CD4-positive, alpha-beta memory T cell (primary cell): ENCODE measurements at places on chromosomes 1 and 21. TPM values are rescaled to one million over a fixed set of nuclear protein-coding genes. Genes with fewer than 3 reads are reported as not detected.

DNA sequence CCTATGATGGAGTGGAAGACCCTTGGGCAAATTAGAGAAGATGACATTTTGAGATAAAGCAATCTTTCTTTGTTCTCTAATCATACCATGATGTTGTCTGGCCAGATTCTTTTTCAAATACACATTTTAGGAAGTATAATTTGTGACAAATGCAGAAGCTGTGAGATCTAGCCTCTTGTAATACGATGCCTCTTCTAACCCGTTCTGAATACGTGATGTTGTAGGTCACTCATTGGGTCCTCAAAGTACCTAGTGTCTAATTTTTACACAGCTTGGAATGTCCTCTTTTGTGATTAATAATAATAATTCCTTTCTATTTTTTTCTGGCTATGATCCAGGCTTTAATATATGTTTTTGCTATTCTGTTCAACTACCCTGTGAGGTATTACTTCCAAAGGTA, 502.7 kb downstream of the NUF2 start:
- H3K4me1 ChIP-seq: no peaks in the 10 kb centered on the region
- DNase-seq: no peak
- no peaks in the 10 kb centered on the region for H3K36me3 ChIP-seq

- no peaks in the 10 kb centered on the region for H3K36me3 ChIP-seq
- H3K27me3 ChIP-seq: no peaks in the 10 kb centered on the region
- DNase-seq: no peak
Measured at GRCh38 chr1:27526569-27527222, 36.7 kb upstream of the WASF2 start.

DNA sequence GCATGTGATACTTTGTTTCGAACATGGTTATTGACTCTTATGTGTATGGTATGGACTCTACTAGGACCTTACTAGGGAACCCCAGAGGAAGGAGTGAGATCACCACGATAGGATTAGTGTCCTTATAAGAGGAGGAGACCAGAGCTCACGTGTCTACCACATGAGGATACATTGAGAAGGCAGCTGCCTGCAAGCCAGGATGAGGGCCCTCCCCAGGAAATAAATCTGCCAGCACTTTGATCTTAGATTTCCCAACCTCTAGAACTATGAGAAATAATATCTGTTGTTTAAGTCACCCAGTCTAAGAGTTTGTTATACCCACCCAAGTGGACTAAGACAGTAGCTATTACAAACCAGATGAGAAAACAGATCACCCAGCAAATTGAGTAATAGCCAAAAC, 559.3 kb upstream of the USP24 start:
- H3K36me3 ChIP-seq: no peaks in the 10 kb centered on the region
- H3K4me3 ChIP-seq: no peak overlapping the region
- no peak for DNase-seq
- H3K27me3 ChIP-seq: no peaks in the 10 kb centered on the region
- no peak overlapping the region for H3K27ac ChIP-seq

- H3K4me1 ChIP-seq: peaks cover 28% of the 10 kb centered on the region
- no peak for DNase-seq
- no peaks in the 10 kb centered on the region for H3K36me3 ChIP-seq
- no peak overlapping the region for H3K27ac ChIP-seq
- H3K4me3 ChIP-seq: no peak overlapping the region
Measured at GRCh38 chr1:230188826-230189225, 121.8 kb downstream of the GALNT2 start.

- no peaks in the 10 kb centered on the region for H3K27me3 ChIP-seq
- H3K4me1 ChIP-seq: no peaks in the 10 kb centered on the region
- DNase-seq: no peak
- no peak overlapping the region for H3K4me3 ChIP-seq
- H3K36me3 ChIP-seq: peaks cover 4% of the 10 kb centered on the region
Measured at GRCh38 chr21:44958471-44959191, 18.8 kb downstream of the SLX9 start.

DNA sequence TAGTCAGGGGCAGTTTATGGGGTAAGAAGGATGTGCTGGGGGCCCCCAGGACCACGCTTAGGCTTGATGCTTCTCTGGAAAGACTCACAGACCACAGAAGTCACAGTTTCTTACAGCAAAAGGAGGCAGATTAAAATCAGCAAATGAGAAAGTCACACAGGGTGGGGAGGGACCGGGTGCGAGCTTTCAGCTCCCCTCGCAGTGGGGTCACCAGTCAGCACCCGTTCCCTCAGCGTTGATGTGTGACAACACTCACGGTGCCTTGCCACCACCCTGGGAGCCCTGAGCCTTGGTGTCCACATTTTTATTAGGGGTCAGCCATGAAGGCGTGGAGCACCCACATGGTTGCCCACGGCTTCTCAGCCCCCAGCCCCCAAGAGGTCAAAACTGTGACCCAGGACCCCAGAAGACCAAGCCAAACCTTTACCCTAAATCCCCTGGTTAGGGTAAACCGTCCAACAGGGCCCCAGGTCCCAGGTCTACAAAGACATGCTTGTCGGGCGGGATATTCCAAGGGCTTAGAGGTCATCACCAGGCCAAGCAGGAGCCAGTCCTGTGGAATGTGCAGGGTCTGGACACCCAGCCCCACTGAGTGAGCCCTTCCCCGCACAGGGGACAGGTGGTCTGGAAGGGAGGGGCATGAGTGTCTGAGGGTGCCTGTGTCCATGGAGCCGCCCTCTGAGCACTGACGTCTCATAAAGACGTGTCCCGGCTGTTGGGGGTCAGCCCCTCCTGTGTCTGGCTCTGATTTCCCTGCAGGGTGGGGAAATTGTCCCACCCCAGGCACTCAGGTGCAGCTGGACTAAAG, 64.5 kb upstream of the ABCG1 start:
- H3K4me1 ChIP-seq: no peaks in the 10 kb centered on the region
- DNase-seq: no peak
- no peaks in the 10 kb centered on the region for H3K36me3 ChIP-seq
- no peaks in the 10 kb centered on the region for H3K27me3 ChIP-seq

DNA sequence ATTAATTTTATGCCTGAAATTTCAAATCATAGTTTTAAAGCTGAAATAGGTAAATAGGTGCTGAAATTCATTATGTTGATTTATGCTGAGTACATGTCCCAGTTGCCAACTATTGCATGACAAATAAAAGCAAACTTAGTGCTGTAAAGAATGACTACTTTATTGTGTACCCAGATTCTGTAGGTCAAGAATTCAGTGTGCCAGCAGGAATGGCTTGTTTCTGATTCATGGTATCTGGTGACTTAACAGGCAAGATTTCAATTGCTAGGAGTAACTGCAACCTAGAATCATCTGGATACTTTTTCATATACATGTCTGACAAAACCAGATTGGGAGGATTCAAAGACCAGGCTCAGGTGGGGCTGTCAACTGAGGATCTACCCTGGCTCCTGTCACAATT, 678.4 kb upstream of the ADAMTS5 start:
- H3K27me3 ChIP-seq: no peaks in the 10 kb centered on the region
- no peak for DNase-seq
- H3K36me3 ChIP-seq: no peaks in the 10 kb centered on the region
- H3K27ac ChIP-seq: no peak overlapping the region
- no peaks in the 10 kb centered on the region for H3K4me1 ChIP-seq

GRCh38 chr1:175176246-175176645, 16.3 kb downstream of the KIAA0040 start:
- H3K36me3 ChIP-seq: peaks cover 32% of the 10 kb centered on the region
- H3K27ac ChIP-seq: no peak overlapping the region
- DNase-seq: no peak
- no peaks in the 10 kb centered on the region for H3K27me3 ChIP-seq

- H3K4me1 ChIP-seq: no peaks in the 10 kb centered on the region
- no peak overlapping the region for H3K4me3 ChIP-seq
- H3K27ac ChIP-seq: no peak overlapping the region
Measured at GRCh38 chr1:229111703-229112319, 159.1 kb upstream of the RAB4A start.

The TAS1R1 gene
- total RNA-seq: not detected

The CCDC17 gene
- 7.6 TPM for total RNA-seq

The GPR37L1 gene
- not detected for total RNA-seq
